ENCODE measurements at places on chromosomes 6 and 20.

GRCh38 chr6:41182069-41183034, 18.6 kb downstream of the TREML2 start:
- no peak for DNase-seq

DNA sequence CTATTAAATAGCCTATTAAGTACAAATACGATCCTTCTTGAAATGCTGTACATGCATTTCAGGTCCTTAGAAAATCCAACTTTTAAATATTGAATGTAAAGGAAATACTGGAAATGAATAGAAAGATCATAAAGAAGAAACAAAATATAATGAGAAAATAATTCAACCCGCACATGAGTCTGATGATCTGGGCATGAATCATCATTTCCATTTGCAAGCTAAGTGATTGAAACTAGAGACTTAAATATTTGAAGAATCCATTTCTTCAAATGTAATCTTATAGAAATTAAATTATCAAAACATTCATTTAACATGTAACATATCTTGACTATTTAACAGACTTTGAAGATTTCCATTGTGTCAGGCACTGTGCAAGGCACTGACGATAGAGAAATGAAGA, 977.0 kb downstream of the TFAP2A start:
- DNase-seq = no peak

DNA sequence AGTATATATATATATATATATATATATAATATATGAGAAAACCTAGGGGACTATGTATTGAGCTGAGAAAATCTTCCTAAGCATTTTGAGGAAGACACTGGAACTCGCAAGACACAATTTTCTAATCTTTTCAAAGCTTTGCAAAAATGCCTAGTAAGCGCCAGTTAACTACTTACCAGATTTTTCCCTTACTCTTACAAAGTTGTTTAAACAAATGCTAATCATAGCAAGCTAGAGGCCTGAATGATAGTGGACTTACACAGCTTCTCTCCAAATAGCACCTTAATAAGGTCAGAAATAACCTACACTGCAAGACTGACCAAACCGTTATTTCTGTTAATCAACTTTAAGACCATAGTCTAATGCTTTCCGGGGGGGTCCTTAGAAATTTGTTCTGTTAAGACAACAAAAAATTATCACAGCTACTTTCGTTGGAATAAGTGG, 56.1 kb upstream of the HFE start:
- DNase-seq = no peak

DNA sequence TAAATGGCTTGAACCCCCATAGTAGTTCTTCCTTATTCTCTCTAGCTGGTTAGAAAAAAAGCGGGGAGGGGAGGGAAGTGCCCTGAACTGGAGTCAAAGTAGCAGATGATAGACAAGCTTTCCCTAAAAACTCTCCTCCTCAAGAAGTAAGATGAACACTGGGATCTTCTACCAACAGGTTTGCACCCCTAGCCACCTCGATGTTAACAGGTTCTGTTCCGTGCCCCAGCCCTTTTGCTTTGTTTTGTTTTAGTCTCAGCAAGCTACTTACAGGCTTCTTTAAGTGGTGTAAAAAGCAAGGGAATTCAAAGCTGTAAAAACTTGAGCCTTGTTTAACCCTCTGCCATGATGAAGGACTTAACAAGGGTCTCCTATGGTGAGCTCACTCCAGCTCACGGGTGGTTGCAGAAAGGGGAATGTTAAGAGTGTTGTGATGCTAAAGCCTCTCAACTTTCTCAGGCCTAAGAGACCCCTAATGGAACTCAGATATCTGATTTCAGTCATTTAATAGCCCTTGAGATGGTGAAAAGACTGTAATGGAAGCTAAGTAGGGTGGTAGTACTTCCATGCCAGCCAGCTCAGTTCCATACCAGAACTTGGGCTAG, 106.0 kb downstream of the FOXO3 start:
- DNase-seq = no peak

DNA sequence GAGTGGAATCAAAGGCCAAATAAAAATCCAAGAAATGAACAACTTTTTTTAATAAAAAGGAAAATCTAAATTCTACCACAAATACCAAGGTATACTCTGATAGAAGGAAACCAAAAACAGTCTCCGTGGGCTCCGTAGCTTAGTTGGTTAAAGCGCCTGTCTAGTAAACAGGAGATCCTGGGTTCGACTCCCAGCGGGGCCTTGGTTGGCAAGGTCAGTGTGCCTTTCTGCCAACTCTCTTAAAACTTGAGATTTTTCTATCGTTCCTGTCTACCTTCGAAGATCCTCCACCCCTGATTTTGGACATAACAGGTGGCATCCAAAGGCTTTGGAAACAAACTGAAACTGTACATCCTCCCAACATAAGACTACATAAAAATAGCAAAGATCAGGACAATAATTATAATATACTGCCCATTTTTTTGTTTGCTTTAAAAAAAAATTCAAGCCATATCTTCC, 197.9 kb downstream of the TRIM27 start:
- DNase-seq = no peak

DNA sequence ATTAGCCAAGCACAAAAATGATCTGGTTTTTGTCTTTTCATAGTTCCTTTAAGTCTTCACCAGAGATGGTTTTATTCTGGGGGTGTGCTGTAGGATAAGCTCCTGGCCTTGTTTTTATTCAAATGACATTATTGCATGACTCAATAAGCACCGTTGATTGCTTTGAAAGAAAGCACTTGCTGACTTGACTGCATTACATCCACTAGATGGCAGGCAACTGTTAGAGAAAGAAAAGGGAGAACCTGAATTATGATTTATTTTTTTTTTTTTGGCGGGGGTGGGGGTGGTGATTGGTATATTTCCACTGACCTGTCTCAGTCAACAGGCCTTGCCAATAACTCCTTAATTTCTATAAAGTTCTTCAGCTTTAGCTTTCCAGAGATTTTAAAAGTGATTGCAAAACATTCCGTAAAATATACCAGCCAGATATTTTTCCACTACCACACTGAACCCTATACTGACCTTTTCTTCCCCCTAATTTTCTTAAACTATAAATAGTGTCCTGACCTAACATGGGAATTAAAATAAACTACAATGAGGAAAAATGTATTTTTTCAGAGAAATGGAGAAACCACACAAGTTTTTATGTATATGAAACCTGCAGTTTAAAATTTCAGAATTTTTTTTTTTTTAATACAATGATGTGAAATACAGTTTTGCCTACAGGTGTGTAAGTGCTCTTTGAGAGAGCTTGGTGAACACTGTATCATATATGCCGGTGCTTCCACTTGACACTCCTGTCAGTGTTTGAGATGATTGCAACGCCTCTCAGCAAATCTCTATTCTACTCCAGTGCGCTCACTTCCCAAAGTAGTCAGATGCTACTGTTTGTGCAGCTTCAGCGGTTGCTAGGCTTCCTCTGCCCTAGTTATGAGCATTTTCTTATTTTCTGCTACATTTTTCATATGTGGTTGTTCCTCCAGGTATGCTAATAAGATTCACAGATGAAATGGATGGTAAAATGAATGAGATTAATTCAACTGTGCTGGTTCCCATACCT, 274.3 kb downstream of the CD109 start:
- no peak for DNase-seq

- no peak for DNase-seq
Measured at GRCh38 chr6:102356170-102356569, 962.7 kb downstream of the GRIK2 start.

DNA sequence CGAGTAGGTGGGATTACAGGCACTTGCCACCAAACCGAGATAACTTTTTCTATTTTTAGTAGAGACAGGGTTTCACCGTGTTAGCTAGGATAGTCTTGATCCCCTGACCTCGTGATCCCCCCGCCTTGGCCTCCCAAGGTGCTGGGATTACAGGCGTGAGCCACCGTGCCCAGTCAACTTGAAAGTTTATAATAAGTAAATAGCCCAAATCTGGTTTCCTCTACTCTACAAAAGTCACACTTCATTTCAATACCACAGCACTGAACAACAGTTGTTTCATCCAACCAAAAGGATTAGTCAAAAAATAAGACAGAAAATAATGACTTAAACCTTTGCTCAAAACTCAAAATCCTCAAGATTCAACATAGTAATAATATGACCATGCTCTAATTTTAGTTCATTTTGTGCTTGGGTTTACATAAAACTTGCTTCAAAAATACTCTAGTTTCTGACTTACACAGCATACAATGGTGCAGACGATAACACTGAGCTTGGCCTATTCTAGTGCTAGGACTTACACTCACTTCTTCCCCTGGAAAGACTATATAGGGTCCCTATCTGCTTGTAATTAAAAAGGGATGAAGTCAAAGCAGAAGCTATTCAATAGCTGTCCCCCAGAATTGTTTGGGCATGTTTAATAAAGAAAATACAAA, 56.7 kb downstream of the NT5E start:
- no peak for DNase-seq

GRCh38 chr6:150729188-150729748, 129.6 kb downstream of the PLEKHG1 start:
- no peak for DNase-seq

DNA sequence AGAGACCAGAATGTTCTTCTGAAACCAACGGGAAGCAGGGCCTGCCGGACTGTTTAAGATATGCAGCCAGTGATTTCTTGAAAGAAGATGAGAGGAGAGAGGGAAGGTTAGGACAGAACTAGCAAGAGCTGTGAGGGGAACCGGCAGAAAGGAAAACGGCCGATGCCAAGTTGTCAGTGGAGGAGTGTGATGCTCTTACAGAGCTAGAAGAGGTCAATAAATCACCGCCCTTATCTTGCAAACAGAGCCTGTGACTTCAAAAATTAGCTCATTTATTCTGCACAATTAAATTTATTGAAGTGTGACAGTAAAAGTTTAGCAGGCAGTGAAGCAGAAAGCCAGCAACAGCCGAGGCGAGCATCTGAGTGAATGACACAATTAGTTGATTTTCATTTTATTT, 509.5 kb upstream of the ID4 start:
- no peak for DNase-seq

- no peak for DNase-seq
Measured at GRCh38 chr6:136784271-136784664, 8.0 kb downstream of the MAP3K5 start.

Measured in stimulated activated CD4-positive, alpha-beta T cell treated with anti-CD3 and anti-CD28 coated beads, Interleukin-15, amount 100 ng/mL, for 1 hour (primary cell).